ENCODE measurements at places on chromosomes 5 and 9.
A peak's percentile ranks its signal among the peaks of the same experiment; 100 is the strongest.

- no peak for DNase-seq
Observed at GRCh38 chr5:31078956-31079355, 114.5 kb upstream of the CDH6 start.

GRCh38 chr5:18745988-18746615 lies 1111.8 kb downstream of the TAF11L14 start:
- peak; percentile 13 for DNase-seq

DNA sequence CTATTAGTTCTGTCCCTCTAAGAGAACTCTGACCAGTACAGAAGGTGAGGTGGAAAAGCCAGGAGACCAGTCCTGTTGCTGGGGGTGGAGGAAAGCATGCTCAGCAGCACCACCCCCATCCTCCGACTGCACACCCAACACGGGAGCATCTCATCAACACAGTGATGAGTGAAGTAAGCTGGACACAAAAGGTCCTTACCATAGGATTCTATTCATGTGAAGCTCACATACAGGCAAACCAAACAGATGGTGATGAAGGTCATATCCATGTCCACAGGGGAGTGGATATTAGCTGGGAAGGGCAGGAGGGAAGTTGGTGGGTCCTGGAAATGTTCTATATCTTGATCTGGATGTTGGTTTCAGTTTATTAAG lies 14.8 kb upstream of the MARCHF6 start:
- no peak for DNase-seq

DNA sequence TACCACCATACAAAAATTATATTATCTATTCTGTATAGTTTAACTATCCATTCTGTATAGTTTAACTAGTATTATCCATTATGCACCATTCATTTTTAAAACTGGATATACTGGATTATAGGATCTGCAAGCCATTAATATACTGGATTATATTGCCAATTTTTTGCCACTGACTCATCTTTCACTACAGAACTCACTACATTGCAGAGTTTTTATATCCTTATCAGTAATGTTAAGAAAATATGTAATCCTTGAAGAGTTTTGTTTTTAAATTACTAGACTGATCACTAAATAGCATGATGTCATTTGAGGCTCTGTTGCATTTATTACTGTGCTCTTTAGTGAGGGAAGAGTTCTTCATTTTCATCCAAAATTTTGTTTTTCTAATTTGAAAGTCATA lies 109.8 kb upstream of the SNX2 start:
- no peak for DNase-seq

DNA sequence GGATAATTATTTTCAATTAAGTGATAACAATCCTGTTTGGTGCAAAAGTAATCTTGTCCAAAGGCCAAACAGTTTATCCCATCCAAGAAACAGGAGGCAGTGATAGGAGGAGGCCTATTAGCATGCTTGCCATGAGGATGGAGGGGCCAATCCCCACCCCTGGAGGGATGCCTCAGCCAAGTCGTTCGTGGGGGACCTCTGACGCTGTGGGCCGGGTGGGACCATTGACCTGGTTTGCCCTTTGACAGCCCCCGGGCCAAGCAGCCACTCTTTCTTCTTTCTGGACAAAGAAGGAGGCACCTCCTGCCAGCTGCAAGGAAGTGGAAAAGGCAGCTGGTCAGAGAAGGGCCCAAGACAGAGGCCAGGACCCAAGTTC lies 39.5 kb upstream of the GRHPR start:
- DNase-seq: no peak

DNA sequence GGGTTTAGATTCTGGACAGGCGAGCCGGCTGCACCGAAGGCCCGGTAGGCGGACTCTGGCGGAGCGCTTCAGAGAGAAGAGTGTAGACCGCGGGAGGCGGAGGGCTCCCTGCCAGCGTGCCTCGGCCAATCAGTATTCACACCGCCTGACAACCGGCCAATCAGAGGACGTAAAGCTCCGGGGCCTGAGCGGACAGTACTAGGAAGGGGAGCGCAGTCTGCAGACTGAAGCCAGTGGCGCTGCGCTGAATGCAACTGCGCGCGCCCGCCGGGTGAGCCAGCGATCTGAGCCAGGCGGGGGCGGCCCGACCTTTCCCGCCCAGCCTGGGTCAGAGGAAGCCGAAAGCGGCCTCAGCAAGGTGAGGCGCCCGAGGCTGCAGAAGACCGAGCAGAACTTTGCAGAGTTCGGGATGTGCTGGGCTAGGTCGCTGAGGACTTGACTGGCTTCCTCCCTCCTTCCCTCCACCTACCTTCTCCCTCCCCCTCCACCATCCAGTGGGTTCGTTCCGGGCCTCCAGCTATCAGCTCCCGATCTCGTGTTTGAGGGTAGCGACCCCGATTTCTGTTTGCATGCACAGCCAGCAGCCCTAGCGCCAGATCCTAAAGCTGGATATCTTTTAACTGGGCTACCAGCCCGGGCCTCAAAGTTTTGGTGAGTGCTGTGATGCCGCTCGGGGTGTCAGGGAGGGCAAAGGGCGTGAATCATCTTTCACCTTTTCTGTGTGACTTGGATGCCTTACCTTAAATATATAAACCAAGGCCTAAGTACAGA lies at the start of gene DMRT2:
Gene DMRT2 (plus strand): TSS at position 233 of the 771 bp plus-strand sequence. CDS start 1,257 bp downstream, outside the sequence.
- no peak for DNase-seq

Measured in activated CD8-positive, alpha-beta memory T cell treated with anti-CD3 and anti-CD28 coated beads for 4 hours (primary cell).